Melanocyte of skin (primary cell): ENCODE measurements at places on chromosomes 6 and 20. TPM values are rescaled to one million over a fixed set of nuclear protein-coding genes. Genes with fewer than 3 reads are reported as not detected.

SLC35F1 gene
- total RNA-seq, result 2.5 and 5.0 TPM in 2 replicates

ANKRD66 gene
- total RNA-seq, result not detected in 2 replicates

TFAP2D gene
- not detected in 2 replicates for total RNA-seq

AKAP12 gene
- 21.6 and 33.0 TPM in 2 replicates for total RNA-seq

TSBP1 gene
- total RNA-seq, result 0.36 TPM in 1 of 2 replicates, not detected in the other

VWA7 gene
- 0.15 TPM in 1 of 2 replicates, not detected in the other for total RNA-seq

FAXC gene
- 12.8 and 20.6 TPM in 2 replicates for total RNA-seq

RFX6 gene
- total RNA-seq, result not detected in 2 replicates

HSPA12B gene
- under 0.01 TPM in 2 replicates for total RNA-seq

SLC17A9 gene
- 1.7 and 4.0 TPM in 2 replicates for total RNA-seq

RAB32 gene
- total RNA-seq, result 245 and 297 TPM in 2 replicates

SPATA2 gene
- 5.0 and 5.1 TPM in 2 replicates for total RNA-seq

PLCB4 gene
- total RNA-seq, result 2.9 TPM in 1 of 2 replicates, not detected in the other

ACSS1 gene
- total RNA-seq, result 16.7 and 29.8 TPM in 2 replicates

B3GAT2 gene
- total RNA-seq, result not detected in 2 replicates

MRPS18B gene
- 88.4 and 160 TPM in 2 replicates for total RNA-seq

POM121L2 gene
- not detected in 2 replicates for total RNA-seq

SHLD1 gene
- total RNA-seq, result 2.1 and 3.3 TPM in 2 replicates
